ENCODE measurements at places on chromosomes 11 and 22.

- no peak for ATAC-seq
These were observed 20.4 kb upstream of the LYVE1 start for GRCh38 chr11:10588904-10589303.

DNA sequence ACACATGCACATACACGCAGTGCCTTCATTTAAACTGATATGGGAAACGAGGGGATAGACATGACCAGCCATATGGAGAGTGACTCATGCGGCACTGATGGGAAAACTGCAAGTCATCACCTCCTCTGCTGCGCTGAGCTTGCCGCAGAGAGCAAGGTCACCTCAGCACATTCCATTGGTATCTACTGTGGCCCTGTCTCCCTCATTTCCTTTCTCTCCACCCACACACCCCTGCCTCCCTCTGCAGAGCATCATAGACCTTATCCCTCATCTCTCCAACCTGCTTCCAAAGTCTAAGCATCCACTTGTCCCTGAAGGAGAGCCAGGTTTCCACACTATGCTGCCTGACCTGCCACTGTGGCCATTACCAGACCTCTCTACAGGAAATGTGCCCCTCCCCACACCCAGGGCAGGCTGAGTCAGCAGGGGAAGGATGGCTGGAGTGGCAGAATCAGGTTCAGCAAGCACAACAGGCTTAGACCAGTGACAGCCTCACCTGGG, 116.9 kb upstream of the SNX19 start:
- ATAC-seq, result no peak

GRCh38 chr22:34934261-34934660, 131.7 kb upstream of the ISX start:
- ATAC-seq, result no peak

- ATAC-seq, result no peak
These were observed 176.2 kb downstream of the BUD13 start for GRCh38 chr11:116596346-116597260.

DNA sequence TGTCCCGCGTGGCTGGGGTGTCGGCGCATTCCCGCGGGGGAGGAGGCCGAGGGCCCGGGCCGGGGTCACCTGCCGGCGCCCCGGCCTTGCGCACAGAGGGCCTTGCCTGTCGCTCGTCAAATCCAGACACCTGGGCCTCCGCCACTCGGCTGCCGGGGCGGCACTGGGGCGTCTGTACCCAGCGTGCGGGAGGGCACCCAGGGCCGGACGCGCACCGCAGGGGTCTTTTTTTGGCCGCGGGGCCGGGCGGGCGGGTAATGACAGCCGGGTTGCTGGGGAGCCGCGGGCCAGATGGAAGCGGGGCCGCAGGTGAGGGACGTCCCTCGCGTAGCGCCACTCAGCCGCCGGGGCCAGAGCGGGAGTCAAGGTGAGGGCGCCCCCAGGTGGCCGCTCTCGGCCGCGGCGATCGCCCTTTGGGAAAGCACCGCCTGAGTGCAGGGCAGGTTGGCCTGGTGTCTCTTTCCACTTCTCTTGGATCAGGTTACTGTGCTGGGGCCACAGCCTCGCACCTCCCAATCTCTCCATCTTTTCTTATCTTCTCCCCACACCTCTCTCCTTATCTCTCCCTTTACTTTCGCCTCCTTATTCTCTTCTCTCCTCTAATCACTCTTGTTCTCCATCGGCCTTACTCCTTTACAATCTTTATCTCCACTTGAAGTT, 3.5 kb downstream of the PHLDB1 start:
- ATAC-seq, result no peak

All from SK-N-SH treated with all-trans-retinoic acid at 6 μM for 48 hours (cell line).